ENCODE measurements at places on chromosomes 5 and 9.
A peak's percentile ranks its signal among the peaks of the same experiment; 100 is the strongest.

GRCh38 chr9:113949571-113950078 lies 73.5 kb downstream of the ZNF618 start:
- no peak for DNase-seq

DNA sequence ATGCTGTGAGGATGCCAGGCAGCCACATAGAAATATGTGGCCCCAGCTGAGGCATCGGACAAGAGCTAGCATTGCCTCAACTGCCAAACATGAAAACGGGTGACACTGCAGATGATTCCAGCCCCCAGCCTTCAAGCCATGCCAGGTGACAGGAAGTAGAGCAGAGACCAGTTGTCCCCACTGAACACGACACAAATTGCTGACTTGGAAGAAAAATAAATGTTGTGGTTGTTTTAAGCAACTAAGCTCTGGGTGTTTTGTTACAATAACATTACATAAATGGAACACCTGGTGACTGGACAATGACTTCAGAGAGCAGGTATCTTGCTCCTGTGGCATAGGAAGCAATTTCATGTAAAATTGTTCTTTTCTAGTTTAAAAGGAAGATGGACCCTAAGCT lies 154.2 kb downstream of the KIF4B start:
- DNase-seq = no peak

- DNase-seq = no peak
These were observed 2.3 kb upstream of the CD274 start for GRCh38 chr9:5448016-5448415.

DNA sequence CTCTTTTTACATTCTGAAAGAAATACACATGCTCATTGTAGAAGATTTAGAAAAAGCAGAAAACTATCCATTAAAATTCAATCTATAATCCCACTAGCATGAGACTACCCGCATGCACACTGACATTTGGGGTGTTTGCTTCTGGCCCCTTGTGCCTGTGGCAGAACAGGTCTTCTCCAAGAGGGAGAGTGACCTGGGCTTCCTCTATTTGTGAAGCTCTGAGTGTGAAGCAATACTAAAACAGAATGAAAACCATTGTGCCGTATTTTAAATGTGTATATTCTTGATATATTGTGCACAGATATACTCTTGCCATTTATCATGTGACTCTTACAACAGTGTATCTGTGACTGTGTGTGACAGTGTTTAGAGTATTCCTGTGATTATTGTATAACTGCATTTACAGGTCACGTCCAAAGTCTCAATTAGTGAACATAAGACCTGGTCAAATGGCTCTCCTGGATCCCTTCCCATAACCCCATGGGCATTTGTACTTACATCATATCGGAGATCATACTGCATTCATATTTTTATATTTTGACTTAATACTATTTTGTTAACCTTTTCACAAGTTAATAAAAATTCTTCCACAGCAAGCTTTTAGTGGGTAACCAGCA lies 14.7 kb upstream of the CPEB4 start:
- DNase-seq = no peak

- no peak for DNase-seq
These were observed 47.1 kb downstream of the C9orf57 start for GRCh38 chr9:72013292-72013760.

DNA sequence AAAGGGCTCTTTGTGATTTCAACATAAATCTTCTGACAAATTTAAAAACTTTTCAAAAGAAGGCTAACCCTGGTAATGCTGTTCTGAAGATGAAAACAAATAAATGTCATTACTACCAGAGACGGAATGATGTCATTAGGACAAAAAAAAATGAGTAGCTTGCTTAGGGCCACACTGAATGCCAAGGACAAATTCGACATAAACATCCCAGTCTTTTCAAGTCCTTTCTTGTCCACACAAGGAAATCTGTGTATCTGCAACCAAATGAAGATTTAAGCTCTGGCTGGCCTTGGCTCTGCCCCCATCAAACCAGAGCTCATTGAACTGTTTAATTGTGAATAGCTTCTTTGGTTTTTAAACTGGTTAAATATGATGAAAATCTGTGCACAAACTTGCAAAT lies 592.7 kb downstream of the TLE1 start:
- no peak for DNase-seq

- no peak for DNase-seq
These were observed 91.2 kb downstream of the RIC1 start for GRCh38 chr9:5720151-5720550.

- DNase-seq = peak; percentile 15
These were observed 472 bp downstream of the FBXO4 start for GRCh38 chr5:41925555-41925951.

- DNase-seq = no peak
These were observed 47.4 kb upstream of the SHC3 start for GRCh38 chr9:89225991-89226471.

- no peak for DNase-seq
These were observed 41.7 kb downstream of the RXRA start for GRCh38 chr9:134367791-134368490.

DNA sequence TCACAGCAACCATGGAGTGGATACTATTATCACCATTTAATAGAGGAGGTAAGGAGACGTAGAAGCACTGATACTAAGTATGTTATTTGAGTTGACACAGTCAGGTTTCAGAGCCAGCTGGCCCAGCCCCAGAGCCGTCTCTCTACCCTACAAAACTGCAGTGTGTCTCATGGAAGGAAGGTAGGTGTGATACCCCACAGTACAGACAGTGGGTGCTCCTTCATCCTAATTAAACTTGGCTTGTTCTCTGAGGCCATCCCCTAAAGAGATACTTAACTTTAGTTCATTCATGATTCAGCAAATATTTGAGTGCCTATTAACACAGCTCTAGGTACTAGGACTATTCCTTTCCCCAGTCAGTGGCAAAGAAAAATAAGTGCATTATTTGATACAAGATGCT lies 22.6 kb downstream of the PIP5K1B start:
- no peak for DNase-seq

DNA sequence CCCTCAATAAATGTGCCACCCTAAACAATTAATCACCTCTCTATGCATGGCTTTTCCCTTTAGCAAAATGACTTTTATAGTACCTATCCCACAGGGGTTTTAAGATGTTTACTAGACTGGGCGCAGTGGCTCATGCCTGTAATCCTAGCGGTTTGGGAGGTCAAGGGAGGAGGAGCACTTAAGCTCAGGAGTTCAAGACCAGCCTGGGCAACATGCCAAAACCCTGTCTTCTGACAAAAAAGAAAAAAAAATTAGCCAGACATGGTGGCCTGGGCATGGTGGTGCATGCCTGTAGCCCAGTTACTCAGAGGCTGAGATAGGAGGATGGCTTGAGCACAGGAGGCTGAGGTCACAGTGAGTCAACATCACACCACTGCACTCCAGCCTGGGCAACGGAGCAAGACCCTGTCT lies 13.5 kb downstream of the SH3TC2 start:
- DNase-seq = no peak

- no peak for DNase-seq
These were observed 427 bp downstream of the RBM27 start for GRCh38 chr5:146203872-146204192.

GRCh38 chr5:40198736-40199135 lies 481.0 kb upstream of the PTGER4 start:
- DNase-seq = no peak

DNA sequence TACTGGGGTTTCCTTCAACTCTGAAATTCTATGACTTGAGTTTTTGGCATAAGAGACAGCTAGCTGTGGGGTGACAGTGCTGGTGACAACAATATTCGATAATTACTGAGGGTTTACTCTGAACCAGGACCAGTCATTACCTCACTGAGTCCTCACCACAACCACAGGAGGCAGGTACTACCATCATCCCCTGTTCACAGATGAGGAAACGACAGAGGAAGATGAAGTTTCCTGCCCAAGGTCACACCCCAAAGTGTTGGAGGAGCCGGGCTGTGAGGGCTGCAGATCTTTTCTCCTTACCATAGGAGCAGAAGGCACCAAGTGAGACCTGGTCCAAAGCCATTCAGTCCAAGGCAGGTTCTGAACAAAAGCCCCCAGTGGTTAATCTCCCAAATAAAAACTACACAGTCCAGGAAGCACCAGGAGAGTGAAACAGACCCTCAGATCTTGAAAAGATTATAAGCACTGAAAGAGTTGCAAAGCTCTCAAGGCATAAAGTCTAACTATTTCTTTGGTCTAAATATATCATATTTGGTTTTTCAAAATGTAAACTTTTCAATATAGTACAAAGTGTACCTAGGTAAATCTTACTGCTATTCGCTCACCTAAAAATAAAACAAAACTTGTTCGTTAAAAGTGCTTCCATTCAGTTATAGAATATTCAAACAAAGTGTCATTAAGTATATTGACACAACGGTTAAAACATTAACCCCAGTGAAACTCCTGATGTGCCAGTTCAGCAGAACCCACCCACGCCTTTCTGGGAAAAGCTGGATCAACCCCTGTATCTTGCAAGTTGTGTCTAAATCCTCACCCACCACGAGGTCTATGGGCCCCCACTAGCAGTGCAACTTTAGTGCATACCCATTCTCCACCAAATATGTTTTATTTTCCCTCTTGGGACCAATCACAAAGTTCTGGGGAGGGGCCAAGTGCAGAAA lies 82.6 kb upstream of the EQTN start:
- DNase-seq = no peak

GRCh38 chr5:178309271-178310013 lies 76.8 kb upstream of the PHYKPL start:
- no peak for DNase-seq

DNA sequence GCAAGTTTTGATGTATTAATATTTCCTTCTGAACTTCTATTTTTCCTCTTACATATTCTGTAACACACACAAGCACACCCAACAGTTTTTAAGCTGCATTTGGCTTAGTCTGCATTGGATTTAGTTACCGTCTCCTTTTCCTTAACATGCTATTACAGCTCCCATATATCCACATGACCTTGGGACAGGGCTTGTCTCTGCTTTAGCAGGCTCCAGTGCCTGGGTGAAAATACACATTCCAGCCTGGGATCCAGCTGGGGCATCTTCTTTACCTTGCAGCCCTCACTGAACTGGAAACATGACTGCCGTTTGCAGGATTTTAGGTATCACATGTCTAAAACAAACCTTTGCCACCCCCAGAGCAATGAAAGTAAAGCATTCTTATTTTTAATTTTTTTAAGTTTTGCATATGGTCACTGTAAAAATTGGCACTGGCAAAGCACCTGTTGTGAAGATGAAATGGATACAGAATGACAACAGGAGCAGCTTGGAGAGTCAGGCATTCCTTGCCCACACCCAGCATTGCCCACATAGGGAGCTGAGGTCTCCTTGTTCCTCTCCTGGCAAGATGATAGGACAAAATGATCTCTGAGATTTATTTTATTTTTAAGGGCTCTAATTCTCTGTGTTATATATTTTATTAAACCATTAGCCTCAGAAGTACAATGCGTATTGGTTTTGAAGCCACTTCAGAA lies 4.0 kb downstream of the GADD45G start:
- no peak for DNase-seq

GRCh38 chr9:86572904-86573303 lies 218.7 kb upstream of the TUT7 start:
- no peak for DNase-seq

DNA sequence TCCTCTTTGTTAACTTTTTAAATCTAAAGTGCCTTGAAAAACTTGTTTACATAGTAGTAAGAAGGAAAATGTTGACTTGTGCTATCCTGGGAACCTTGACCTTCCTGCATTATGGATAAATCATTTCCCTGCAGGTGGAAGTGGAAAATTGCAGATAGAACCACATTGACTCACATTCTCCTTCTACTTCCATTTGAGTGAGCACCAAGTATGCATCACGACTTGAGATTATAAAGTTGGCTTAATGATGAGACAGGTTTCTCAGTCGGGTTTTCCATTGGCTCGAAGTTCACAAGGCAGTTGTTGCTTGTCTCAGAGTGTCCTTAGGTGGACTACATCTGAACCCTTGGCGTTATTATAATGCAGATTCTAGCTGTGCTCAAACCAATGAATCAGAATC lies 39.9 kb downstream of the DOCK8 start:
- no peak for DNase-seq

All from stimulated activated CD4-positive, alpha-beta T cell treated with anti-CD3 and anti-CD28 coated beads, Interleukin-12 subunit alpha, Interleukin-12 subunit beta, amount 100 ng/mL, for 24 hours (primary cell).